Activated CD4-positive, alpha-beta T cell treated with anti-CD3 and anti-CD28 coated beads, Interleukin-2, amount 50 U/mL, for 24 hours (primary cell): ENCODE measurements at places on chromosomes 5 and 9.

DNA sequence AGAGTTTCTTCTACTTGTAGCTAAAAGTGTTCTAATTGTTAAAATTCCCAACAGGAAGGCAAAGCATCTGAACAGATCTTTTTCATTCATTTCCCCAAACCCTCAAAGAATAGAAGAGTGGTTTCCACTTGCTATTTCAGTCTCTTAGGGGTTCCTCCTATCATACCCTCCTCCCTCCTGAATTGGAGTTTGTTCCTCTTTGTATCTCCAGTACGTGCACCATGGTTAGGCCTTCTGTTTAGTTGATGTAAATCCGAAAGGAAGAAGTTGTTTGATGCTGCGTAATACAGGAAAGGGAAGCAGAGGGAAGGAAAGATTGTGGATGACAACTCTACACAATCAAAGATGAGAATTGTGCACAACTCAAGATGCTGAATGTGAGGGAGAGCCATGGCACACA, 303.6 kb downstream of the PIK3R1 start:
- no peak for DNase-seq

GRCh38 chr5:73440262-73440661, 8.3 kb downstream of the FOXD1 start:
- no peak for DNase-seq

GRCh38 chr9:117458066-117458465, 43.2 kb upstream of the ASTN2 start:
- no peak for DNase-seq

DNA sequence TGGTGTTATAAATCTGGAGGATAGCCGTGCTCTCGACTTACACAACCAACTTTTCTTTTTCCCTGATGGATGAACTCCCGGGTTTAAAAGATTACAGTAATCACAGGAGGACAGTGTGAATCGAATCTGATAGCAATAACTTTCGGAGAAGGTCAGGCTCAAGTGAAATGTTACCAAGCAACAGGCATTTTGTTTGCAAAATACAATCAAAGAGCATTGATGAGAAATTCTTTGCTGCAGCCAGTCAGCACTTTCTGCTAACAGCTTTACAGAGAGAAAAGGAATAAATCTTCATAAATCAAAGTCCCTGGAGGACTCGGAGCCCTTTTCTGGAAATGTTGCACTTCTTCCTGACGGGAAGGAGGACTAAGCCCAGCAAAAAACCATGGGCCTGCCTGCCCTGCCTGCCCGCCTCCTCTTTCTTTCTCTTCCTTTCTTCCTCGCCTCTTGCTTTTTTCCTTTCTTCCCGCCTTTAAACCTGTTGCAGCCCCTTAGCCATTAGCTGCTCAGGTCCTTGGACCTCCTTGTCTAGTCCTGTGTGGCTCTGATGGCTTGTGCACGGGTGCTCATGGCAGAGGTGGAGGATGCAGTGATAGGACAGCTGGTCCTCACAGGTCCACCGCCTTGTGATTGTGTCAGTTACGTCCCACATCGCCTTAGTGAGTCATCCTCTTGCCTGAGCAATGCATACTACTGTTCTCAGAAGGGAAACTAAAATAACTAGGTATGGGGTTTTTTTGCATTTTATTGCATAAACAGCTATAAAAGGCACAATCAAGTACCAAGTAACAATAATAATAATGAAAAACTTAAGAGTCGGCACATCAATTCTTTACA, 6.2 kb downstream of the DMRT3 start:
- no peak for DNase-seq

DNA sequence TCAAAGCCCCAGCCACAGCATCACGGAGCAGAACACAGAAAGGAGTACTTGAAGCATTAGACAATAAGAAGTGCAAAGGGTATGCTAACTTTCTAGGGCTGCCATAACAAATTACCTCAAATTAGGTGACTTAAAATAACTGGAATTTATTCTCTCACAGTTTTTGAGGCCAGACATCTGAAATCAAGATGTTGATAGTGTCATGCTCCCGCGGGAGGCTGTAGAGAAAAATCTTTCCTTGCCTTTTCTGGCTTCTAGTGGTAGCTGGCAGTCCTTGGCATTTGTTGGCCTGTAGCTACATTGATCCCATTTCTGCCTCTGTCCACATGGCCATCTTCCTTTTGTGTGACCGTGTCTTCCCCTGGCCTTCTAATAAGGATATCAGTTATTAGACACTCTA, 51.9 kb upstream of the SPDL1 start:
- no peak for DNase-seq

- DNase-seq, result no peak
Observed at GRCh38 chr5:17666726-17667235, 32.5 kb downstream of the TAF11L14 start.

DNA sequence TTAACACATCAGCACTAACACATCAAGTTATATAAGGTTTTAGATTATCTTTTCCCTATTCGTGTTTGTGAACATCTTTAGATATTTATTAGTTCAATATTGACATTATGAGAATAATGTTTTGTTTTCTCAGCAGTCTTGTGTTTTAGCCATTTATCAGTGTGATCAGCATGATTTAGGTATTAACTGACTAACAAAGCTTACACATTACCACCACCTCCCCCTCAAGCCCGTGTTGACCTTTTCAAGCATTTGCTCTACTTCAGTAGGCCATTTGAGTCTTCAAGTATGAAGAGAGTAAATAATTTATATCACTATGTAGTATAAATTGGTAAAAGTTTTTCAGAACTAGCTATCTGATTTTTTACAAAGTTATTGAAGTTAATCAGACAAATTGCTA, 6.9 kb downstream of the PBX3 start:
- DNase-seq, result no peak

DNA sequence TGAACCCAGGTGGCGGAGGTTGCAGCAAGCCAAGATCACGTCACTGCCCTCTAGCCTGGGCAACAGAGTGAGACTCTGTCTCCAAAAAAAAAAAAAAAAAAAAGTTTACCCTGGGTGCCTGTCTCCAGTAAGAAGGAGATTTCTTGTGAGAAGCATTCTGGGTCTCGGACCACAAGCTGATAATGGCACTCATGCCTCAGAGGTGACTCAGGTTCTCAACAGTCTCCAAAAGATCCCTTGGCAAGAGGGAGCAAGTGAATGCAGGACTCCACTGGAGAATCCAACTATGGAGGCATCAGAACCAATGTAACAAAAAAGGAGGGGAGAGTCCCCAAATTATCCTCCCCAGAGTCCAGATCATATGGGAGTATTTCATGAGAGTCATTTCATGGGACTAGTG, 106.0 kb upstream of the LRRTM2 start:
- no peak for DNase-seq

DNA sequence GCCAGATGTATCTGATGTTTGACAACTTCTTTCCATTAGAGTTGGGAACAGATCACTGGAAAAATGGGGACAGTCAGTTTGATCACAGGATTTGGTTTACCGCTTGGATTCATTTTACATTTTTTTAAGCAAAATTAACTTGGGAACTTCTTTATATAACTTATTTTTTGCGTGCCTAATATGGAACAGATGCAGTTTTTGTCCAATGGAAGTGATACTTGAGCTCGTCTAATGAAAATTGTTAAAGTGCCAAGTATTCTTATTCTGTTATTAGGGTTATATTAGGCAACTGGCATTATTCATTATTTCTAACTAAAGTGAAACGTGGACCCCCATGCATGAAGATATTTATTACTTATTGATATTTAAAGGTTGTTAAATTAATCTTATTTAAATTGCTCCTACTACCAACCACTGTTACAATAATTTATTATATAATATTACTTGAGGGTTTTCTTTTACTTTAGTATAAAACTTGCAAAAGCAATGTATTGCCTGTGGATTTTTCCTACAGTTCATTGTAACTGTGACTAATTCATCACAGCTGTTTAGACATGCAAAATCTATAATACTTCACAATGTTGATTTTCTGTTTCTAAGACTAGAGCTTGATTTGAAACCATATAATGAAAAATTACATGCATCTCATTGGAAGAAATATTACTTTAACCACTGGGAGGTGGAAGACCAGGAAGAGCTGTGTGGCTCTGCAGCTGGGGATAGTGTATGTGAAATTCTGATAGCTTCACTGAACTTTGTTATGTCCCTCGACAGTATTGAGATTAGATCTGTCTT, 787.3 kb upstream of the WWC1 start:
- DNase-seq, result no peak

DNA sequence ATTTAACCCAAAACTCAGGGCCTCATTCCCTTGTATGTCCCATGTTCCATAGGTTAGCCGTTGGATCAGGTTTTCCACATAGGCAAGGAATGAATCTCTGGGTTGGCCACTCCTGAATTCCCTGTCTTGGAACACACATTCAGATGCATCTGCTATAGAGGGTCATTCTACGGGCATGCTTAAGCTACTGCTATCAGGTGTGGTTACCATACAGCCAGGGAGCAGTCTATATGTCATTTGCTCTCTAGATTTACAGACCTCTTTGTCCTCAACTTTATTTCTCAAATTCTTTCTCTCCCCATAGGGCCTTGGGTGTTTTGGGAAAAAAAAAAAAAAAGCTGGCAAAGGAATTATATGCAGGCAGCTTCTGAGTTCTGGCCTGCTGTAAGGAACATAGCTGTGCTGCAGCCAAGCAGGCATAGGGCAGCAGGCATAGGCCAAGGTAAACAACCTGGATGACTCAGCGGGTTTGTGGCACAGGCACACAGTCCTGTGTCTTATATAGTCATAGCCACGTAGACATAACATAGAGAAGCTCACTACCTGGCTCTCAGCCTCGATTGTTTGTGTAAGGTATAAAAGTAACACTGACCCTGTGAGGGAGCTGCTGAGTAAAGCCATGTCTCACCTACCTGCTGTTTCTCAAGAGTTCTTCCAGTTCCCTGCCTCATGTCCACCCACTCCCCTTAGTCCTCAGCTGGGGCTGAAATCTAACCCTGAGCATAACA, 141.5 kb downstream of the OSTF1 start:
- DNase-seq, result no peak

- no peak for DNase-seq
Observed at GRCh38 chr9:33164138-33164809, 2.9 kb downstream of the B4GALT1 start.

DNA sequence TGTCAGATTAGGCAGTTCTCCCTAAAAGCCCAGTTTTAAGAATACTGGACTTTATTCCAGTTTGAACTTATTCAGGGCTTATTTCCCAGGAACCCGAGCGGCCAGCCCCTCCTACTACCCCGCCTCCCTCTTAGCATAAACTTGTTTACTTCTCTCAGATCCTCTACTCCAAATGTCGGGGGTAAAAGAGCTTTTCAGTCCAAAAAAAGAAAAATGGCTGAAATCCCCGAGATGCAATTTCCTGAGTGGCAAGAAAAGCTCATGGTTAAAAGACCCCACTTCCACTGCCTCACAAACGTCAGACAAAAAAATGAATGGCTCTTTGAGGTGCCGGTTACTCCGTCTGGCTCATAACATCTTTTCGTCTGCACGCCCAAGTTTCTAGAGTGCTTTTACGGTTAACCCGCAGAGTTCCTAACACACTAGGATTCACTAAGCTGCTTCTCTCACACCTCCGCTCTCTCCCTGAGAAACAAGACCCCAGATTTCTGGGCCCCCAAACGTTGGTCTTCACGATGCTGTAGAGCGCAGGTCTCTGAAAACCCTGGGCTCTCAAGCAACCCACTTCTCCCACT, 402 bp downstream of the BRD8 start:
- peak; percentile 3 for DNase-seq

DNA sequence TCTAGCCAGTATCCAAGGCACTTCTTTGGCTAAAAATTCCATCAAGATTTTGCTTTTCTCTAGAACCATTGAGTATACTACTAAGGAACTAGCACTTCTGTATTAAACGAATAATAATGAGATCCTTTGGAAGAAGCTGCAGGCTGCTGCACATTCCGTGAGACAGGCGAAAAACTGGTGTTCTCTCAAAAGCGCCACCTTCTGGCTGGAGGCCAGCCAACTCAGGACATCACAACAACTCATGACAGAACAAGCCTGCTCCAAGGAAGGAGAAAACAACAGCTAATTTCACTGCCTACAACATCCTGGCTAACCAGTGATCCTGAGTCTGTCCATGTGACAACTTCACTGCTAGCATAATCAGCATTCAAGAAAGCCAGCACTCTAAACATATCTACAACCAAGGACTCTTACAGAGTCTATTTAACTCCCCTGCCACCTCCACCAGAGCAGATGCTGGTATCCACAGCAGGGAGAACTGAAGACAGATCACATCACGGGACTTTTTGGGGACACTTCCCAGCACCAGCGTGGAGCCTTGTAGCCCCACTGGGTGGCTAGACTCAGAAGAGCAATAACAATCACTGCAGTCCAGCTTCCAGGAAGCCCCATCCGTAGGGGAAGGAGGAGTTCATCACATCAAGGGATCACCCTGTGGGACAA, 150.5 kb downstream of the YTHDC2 start:
- DNase-seq, result no peak

DNA sequence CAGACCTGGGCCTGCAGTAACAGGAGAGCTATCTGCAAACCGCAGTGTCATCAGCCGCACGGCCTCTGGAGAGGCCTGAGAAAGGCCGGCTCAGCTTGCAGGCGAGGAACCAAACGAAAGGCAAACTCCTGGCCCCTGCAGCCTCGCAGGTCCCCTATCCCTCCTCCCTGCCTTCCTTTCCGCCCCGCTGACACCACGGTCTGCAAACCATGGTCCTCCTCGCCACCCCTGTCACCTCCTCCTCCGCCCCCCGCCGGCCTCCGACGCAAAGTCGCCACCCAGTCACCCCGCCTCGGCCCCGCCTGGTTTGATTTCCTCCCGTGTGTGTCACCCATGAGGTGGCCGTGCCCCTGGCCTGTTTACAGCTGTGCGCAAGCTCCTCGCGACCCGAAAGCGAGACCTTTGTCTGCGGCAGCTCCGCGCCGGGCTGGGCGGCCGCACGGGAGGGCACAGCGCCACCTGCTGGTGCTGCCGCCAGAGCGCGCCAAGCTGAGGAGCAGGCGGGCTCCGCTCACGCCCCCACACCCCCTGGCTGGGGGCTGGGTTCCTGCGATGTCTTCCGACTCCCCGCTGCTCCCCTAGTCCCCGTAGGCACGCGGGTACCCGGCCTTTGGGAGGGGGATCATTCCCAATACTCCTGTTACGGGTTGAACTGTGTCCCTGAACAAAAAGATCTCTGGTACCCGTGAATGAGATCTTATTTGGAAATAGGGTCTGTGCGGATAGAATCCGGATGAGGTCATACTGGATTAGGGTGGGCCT, 19.4 kb downstream of the GBGT1 start:
- peak; percentile 82 for DNase-seq

- DNase-seq, result no peak
Observed at GRCh38 chr9:98356953-98357690, 101.7 kb upstream of the TBC1D2 start.

DNA sequence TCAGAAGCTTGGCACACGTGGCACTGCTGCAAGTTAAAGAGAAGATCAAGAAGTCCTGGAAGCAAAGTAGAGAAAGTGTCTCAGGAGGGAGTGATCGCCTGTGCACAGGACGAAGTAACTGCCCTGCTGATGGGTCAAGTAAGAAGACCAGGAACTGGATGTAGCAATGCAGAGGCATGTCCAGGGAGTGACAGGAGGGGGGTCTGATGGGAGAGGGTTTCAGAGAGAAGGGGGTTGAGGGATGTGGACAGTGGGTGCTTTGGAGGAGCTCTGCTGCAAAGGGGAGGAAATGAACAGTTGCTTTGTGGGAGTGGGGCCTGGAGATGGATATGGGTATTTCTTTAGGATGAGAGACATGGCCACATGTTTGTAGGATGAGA, 60.2 kb upstream of the PHYKPL start:
- no peak for DNase-seq

- no peak for DNase-seq
Observed at GRCh38 chr5:159833846-159834245, 82.4 kb upstream of the ADRA1B start.
